CD4-positive, alpha-beta T cell treated with Interferon gamma for 1 hour (primary cell): ENCODE measurements at places on chromosomes 3 and 15.
A peak's percentile ranks its signal among the peaks of the same experiment; 100 is the strongest.

- no peak for DNase-seq
Observed at GRCh38 chr3:8573342-8573926, 71.2 kb downstream of the SSUH2 start.

- DNase-seq, result peak; percentile 51
Observed at GRCh38 chr3:186254676-186255650, 107.1 kb downstream of the DGKG start.

GRCh38 chr3:33537133-33537532, 96.9 kb upstream of the UBP1 start:
- DNase-seq, result no peak

DNA sequence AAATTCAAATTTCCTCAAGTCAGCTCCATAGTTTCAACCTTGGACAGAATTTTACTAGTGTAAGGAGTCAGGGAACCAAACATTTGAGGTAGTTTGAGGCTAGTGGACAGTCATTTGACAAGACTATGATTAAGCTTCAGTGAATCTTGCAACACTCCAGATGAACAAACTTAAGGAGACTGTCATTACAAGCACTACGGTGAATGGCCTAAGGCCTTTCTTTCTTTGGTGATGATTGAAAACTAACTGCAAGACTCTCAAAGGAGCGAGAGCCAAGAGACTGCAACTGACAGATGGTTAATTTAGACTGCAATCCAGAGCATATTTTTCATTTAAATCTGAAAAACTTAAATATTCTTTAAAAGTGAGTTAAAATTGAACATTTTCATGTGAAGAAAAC, 272.3 kb upstream of the NECTIN3 start:
- DNase-seq, result no peak

- DNase-seq, result no peak
Observed at GRCh38 chr3:164952966-164953365, 125.3 kb downstream of the SI start.

DNA sequence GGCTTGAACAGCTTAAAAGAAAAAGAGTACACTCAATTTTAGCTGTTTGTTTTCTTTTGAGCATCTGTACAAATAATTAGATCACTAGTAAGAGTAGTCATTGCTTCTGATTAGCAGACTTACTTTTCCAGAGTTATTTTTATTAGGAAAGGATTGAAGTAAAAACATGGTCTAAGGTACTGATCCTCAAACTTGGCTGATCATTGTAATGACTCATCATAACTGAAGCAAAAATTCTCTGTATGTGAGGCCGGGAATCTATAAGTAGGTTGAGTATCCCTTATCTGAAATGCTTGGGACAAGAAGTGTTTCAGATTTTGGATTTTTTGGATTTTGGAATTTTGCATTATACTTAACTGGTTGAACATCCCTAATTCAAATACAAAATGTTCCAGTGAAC, 12.4 kb downstream of the NMD3 start:
- DNase-seq, result no peak

DNA sequence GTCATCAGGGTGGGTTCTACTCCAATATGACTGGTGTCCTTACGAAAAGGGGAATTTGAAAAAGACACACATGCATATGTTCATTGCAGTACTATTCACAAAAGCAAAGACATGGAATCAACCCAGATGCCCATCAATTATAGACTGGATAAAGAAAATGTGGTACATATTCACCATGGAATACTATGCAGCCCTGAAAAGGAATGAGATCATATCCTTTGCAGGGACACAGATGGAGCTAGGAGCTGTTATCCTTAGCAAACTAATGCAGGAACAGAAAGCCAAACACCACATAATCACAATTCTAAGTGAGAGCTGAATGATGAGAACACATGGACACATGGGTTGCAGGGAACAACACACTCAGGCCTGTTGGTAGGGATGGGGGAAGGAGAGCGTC, 24.8 kb upstream of the TICRR start:
- DNase-seq, result no peak

GRCh38 chr3:149638228-149639092, 19.4 kb downstream of the WWTR1 start:
- DNase-seq, result no peak

GRCh38 chr3:38021196-38021595, 8.2 kb downstream of the PLCD1 start:
- no peak for DNase-seq

DNA sequence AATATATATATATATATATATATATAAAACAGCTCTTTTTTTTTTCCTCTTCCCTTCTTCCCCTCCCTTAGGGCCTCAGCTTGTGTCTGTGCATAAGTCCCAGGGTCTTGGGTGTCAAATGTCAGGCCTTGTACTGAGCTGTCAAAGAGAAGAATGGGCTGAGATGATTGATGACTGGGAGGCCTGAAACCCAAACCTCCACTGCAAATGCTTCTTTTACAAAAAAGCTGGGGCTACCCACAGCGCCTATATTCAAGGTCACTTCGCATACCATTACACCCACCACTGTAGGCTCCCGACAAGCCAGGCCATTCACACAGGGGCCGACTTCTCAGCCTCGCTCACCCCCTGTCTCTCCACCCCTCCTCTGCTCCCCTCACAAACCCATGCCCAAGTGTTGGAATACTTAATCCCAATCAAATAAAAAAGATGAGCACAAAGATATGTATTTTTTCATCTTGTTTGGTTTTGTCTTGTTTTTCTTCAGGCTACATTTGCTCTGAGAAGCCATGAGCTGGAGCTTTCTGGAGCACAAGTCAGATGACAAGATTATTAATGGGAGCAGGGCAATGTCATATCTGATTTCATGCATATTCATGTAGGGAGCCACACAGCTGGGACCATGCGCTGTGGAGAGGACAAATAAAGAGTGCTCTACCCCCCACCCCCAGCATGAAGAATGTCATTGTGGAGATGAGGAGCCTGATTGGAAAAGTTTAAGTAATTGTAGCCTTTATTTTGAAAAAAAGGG, 614.4 kb upstream of the NR2F2 start:
- DNase-seq, result no peak

DNA sequence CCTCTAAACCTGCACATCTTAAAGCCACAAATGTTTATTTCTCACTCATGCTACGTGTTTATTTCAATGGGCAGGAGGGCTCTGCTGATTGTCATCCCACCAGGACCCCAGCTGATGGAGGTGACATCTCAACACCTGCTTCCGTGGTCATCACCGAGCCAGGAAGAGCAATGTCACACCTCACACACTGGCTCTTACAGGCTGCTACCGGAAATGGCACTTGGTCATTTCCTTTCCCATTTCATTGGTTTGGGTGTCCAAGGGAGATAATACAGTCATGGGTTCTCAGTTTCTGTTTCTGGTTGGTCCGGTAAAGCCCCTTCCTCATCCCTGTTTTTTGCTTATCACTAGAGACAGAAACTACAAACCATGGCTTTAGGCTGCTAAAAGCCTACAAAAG, 41.9 kb downstream of the ABHD2 start:
- DNase-seq, result peak; percentile 47

DNA sequence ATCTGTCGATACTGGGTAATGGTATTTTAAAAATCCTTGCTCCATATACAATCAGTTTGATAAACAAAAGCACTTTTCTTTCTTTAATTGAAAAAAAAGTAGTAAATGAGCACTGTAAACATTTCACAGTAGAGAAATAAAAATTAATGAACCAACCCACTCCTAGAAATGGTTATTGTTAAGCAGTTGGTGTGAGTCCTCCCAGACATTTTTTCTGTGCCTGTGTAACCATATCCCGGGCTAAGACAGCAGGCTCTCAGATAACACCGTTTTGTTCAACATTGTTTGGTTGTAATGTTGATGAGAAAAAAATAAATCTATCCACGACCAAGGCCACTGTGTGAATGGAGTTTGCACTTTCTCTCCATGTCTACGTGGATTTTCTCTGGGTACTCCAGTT, 42.6 kb downstream of the PXK start:
- DNase-seq, result no peak

DNA sequence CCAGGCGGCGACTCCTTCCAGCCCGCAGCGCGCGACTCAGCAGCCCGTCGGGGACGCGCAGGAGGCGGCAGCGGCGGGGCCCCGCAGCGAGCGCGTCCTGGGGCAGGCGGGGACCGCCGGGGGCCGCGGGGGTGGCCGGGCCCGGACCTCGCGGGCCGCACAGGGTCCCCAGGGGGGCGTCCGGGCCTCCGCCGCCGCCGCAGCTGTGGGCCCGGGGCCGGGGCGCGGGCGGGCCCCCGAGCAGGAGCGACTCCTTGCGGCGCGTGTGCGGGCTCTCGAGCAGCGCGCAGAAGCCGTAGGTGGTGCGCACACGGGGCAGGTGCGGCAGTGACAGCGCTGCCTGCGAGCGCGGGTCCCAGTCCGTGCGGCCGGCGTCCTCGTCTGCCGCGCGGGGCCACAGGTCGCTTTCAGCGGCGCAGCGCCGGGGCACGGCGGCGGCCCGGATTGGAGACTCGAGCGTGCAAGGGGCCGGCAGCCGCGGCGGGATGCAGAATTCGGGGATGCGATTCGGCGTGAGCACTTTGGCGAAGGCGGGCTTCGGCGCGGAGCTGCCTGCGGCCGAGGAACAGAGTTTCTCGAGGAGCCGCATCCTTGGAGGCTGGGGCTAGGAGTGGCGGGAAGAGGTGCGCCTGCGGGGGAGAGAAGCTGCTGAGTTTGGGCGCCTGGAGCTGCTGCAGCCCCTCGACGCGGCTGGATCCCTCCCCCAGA, 535 bp downstream of the C2CD4B start:
- DNase-seq, result no peak

DNA sequence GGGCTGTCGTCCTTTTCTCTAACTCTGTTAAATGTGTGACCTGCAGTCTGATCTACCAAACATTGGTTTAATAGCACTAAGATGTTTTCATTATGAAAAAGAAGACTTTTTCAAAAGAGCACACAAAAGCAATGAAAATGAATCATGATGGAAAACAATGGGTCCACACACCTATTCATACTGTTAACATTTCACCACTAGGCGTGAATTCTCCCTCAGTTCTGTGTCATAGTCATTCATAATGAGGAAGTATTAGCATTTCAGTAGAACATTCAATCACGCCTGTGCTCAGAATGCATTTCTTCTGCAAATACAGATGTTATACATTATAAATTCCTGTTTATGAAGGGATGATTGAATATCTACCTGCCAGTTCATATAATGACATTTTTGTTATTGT, 35.9 kb downstream of the EIF4E3 start:
- no peak for DNase-seq

GRCh38 chr15:88431441-88431840, 35.7 kb downstream of the MRPL46 start:
- no peak for DNase-seq

GRCh38 chr3:149967086-149967685, 3.5 kb downstream of the PFN2 start:
- no peak for DNase-seq

GRCh38 chr3:68220832-68221231, 566.4 kb upstream of the SUCLG2 start:
- DNase-seq, result no peak

DNA sequence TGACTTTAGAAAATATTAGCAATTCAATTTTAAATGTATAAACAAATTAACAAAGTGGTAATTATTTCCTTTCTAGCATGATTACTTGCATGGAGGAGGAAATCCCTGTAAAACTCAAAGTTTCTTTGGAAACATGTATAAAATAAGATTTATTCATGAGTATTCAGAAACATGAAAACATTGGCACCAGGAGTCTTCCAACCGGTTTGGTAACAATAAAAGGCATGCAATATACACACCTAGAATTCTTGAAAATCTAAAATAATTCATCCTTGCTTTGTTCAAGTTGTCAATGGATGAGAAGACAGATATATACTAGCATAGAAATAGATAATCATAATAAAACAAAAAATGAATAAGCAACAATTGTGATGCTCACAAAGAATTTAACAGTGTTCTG, 76.4 kb downstream of the ZPLD1 start:
- no peak for DNase-seq

GRCh38 chr15:78131295-78132061, at the start of gene CIB2:
TSS of gene CIB2 (minus strand) at chr15:78131445. CDS start at chr15:78131215, 230 bp downstream.
- DNase-seq, result peak; percentile 77

- no peak for DNase-seq
Observed at GRCh38 chr15:92665100-92665555, 9.6 kb upstream of the FAM174B start.

- peak; percentile 86 for DNase-seq
Observed at GRCh38 chr3:183116025-183116614, 16.8 kb upstream of the MCCC1 start.

- no peak for DNase-seq
Observed at GRCh38 chr3:119609301-119609700, 11.6 kb downstream of the PLA1A start.

DNA sequence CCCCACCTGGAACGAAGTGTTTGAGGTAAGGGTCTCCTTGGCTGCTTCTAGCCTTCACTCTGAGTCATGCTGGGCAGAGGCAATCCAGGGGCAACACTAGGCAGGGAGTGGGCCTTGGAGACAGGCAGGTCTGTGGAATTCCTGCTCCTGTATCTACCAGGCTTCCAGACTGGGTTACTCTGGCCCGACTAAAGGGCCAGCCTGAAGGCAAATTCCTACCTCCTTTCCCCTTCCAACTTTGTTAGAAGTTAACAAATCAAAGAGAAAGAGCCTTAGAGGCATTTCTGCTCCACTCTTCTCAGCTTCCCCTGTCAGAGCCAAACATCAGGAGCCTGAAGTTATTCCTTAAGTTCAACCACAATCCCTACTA, 30.1 kb downstream of the ESYT3 start:
- DNase-seq, result no peak

- no peak for DNase-seq
Observed at GRCh38 chr15:57158997-57159668, 217.2 kb upstream of the CGNL1 start.

- no peak for DNase-seq
Observed at GRCh38 chr3:178567611-178568010, 31.4 kb downstream of the KCNMB2 start.

DNA sequence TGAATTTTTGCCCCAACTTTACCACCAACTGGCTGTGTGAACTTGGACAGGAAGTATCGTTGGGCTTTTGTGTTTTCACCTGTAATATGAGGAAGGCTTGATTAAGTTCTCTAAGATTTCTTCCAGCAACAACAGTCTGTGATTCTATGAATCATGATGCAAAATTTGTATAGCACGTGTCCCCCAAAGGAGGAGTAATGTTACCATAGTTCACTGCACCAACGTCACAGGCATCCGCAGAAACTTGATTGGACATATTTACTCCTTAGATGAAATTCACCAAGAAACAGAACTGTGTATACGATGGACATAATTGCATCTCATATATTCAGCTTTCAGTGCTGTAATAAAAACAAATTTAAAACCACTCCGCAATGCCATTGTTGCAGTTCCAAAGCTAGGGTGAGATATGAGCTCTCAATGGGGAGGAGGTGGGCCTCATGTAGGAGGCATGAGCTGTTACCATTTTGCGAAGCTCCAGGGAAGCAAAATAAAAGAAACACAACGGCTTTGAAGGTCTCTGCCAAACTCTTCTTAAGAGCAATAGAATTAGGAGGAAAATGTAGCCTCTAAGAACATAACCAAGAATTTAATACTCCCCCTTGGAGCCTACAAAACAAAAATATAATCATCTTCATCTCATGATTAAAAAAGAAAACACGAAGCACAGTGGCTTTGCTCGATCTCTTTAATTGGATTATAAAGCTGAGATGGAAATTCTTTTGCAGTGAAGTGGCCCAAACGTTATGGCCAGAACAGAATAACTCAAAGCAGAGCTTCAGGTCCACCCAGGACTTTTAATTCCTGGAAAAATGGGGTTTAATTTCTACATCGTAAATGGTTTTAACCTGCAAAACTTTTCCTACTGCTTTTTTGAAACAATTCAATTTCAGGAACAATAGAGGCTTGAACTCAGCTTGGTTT, 80.7 kb downstream of the CHST2 start:
- DNase-seq, result no peak
